Kasumi-1 (cell line): ENCODE measurements at places on chromosomes 6 and 20.

- DNase-seq, result no peak
Observed at GRCh38 chr6:55974688-55975087, 99.3 kb upstream of the BMP5 start.

DNA sequence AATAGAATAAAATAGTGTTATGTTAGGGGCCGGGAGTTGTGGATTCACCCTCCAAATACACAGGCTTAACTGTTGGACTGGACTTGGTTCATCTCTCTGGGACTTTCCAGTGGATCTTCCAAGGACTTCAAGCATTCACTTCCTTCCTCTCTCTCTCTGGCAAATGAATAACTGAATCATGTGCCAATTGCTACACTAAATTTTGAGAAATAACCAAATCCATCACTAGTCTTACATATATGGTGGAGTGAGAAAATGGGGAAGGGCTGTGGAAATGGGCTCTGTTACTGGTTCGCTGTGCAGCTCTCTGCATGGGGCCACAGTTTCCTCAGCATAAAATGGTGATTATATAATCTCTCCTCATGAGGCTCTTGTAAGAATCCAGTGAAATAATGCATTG is 6.8 kb upstream of the KIAA1755 start:
- no peak for DNase-seq

- no peak for DNase-seq
Observed at GRCh38 chr6:143701349-143702234, 23.8 kb downstream of the PHACTR2 start.

DNA sequence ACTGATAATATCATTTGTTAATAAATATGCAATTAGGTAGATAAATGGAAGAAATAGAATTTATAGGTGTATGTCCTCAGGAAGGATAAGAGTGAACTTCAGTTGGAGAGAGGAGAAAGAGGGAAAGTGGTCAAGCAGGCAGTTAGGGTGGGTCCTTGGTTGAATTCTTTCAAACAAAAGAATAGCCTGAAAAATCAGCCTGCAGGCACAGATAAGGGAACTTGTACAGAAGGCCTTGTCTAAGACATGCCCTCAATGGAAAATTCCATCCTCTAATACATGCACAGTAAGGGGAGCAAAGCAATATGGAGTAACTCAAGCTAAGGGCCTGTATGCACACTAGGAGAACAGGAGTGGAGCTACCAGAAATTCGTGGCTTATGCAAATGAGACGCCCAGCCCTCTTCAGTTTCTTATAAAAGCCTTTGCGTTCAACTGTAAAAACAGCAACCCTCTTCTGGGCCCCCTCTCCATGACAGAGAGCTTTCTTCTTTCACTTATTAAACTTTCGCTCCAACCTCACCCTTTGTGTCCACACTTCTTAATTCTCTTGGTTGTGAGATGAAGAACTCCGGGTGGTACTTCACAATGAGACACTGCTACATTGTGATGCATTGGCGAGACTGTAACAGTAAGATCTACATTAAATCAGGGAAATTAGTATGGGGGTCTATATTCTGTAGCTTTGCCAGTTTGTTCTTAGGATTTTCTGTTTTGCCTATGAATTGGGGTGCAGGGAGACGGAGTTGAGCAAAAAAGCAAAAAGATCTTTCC is 147.0 kb downstream of the HS3ST5 start:
- DNase-seq, result no peak

DNA sequence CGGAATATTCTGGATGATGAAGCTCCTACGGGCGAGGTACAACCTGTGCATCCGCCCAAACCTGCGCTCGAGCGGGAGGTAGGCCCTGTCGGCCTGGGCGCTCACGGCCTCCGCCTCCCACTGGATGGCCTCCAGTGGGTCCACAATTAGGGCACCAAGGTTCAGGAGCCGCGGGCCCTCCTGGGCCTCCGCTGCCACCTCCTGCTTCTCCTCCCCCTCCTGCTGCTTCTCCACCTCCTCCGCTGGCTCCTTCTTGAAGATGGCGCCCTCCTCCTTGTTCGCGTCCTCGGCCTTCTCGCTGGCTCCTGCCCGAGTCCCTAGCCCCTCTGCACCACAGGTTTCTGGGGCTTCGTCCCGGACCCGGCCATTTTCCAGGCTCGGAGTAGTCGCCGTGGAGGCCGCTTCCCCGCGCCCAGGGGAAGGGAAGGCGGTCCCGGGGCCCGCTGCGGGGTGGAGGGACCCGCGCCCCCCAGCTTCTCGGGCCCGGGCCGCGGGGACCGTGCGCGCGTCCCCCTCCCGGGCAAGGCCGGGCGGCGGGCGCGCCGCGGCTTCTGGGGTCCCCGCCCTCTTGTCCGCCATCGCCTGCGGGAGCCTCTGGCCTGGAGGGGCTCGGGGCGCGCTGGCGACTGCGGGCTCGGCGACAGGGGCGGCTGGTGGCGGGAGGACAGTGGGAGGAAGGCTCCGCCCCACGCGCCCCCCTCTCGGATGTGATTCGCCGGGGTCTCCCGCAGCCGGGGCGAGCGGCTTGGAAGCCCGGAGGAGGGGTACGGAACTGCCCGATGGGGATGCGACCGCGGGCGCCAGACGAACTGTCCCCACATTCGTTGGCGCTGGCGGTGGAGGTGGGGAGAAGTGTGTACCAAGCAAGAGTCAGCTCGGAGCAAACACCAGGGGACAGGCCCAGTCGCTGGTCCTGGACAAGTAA is 17.6 kb downstream of the PLAGL2 start:
- DNase-seq, result peak; percentile 24

DNA sequence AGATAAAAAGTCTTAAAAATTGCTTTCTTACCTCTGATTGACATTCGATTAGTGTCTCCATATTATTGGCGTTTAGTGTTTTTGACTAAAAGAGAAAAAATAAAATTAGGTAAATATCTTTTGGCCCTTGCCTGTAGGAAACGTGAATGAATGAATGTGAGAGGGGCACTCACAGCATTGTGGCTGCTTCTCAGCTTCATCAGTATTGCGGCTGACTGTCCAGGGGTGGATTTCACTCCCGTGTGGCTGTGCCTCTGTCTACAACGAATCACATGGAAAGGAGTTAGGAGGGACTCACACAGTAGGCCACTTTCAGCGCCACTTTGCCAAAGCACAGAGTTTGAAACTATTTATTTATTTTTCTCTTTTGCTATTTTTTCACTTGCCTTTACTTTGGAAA is 844 bp downstream of the TAGAP start:
- no peak for DNase-seq
